Kidney epithelial cell (primary cell): ENCODE measurements at places on chromosomes 13 and 19.

DNA sequence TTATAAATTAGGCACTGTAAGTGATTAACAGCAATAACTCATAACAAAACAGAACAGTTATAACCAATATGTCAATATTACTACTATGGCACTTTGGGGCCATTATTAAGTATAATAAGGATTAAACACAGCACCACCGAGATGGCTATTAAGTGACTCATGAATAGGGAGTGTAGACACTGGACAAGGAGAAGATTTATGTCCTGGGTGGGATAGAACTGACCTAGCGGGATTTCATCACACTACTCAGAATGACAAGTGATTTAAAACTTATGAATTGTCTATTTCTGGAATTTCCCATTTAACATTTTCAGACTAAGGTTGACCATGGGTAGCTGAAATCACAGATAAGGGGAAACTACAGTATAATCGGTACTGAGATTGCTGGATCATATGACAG lies 79.0 kb upstream of the SLC7A1 start:
- no peak for DNase-seq

DNA sequence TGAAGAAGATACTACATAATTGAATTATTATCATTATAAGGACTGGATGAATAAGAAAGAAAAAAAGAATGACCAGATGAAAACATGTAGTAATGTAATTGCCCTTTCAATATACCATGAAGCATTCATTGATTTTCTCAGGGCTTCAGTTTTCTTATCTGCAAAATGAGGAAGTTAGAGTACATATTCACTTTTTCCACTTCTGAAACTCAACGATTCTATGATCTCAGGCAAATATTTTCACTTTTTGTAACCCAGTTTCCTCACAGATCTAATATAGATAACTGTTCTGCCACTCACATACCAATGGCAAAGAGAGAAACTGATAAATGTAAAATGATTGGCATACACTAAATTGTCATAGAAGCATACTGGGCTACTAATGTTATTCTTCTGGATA lies 856.6 kb upstream of the KLHL1 start:
- DNase-seq = no peak

- DNase-seq = no peak
Observed at GRCh38 chr13:113856716-113857065, 7.2 kb downstream of the GAS6 start.

DNA sequence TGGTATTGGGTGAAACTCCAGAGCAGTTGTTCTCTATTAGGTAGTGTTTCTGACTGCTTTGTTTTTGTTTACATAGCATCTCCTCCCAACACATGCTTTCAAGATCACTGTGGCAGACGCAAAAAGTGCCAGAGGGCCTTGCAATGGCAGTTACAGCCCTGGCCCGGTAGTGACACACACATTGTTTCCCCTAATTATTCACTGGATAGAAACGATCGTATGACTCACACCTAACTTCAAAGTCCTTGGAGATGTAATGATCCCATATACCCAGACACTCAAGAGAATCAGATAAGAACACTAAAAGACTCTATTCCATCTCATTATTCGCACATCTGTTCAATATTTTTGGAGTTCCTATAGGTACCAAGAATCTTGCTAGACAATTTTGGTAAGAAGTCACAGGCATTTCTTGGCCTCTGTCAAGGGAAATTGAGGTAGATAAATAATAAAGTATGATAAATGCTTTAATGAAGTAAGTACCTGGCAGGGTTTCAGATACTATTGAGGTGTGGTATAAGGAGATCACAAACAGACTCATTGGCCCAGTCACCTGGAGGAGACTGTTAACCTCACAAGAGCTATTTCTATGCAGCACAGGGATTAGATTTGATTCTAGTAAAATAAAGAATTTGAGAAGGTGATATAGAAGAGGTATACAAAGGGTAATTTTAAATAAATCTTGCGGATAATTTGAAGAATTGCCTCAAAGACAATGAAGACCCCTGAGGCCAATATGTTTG lies 485.3 kb downstream of the SLITRK6 start:
- peak; percentile 29 for DNase-seq

GRCh38 chr13:52906122-52906903 lies 57.9 kb upstream of the PCDH8 start:
- no peak for DNase-seq

DNA sequence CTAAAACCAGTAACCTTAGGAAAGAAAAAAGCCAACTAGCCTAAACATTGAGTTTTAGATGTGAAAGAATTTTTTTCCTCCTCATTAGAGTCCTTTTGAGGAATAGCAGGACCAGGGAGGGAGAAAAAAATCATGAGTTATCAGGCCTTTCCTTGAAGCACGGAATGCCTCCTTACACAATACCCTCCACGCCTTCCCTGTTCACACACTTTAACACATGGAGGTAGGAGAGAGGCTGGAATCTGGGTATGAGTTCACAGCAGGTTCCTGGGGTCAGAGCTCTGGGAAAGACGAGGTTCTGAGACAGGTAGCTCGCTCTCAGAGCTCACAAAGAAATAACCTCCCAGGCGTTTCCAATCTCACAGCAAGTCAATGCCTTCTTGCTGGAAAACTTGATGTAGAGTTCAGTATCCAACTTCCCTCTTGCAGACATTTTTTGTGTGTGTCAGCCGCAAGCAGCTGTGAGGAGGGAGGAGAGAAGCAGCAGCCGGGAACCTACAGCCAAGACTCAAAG lies 716 bp downstream of the ZNF573 start:
- no peak for DNase-seq

DNA sequence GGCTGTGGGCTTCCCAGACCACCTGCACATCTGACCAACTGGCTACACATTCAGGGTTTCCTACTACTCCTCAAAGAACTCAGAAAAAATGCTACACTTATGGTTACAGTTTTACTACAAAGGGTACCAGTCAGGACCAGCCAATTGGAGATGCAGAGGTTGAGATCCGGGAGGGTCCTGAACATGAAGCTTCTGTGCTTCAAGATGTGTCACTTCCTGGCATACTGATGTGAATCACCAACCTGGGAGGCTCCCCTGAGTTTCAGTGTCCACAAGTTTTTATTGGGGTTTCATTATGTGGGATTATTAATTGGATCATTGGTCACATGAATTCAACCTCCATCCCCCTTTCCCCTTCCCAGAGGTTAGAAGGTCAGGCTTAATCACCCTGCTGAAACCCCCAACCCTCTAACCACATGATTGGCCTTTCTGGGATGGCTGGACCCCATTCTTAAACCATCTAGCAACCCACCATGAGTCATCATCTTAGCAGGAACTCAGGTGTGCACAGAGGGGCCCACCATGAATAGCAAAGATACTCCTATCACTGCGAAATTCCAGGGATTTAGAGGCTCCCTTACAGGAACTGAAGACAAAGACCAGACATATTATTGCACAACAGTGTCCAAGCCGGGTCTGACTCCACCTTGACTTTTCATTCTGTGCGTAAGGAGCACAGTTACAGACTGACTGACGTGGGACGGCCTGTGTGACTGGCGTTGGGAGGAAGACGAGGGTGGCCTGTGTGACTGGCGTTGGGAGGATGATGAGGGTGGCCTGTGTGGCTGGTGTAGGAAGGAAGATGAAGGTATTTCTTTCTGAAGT lies 90.7 kb downstream of the ATP8A2 start:
- peak; percentile 29 for DNase-seq
